ENCODE measurements at places on chromosomes 5 and 9.

- no peak for DNase-seq
Measured at GRCh38 chr5:78761840-78762239, 113.3 kb upstream of the LHFPL2 start.

GRCh38 chr5:135262364-135262763 lies 136.7 kb downstream of the MACROH2A1 start:
- no peak for DNase-seq

DNA sequence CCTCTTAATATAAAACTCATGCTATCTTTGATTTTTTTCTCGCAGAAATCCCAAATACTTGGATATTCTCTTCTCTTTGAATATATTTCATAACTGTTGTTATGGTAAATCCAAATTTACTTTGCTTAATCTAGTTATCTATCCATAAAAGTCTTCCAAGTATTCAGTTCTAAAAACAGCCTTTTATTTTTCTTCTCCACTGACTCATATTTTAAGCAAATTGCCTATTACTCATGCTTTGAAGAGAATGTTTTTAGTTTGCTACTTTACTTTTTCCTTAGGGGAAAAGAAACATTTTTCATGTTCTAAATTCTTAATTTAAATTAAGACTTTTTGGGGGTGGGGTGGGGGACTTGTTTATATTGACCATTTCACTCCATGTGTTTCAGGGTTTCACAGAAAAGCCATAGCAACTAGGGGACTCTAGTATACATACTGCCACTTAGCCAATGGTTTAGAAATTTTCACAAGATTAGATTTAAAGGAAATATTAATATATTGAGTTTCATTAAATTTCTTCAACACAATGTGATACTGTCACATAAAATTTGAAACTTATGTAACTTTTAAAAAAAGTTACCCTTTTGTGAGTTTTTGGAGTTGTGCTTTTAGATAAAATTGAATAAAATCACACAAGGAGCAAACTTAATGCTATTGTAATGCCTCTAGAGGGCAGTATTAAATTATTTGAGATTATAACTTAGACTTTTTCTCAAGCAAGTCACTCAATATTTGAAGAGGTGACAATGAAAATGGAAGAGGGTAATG lies 545.8 kb upstream of the ARRDC3 start:
- no peak for DNase-seq

DNA sequence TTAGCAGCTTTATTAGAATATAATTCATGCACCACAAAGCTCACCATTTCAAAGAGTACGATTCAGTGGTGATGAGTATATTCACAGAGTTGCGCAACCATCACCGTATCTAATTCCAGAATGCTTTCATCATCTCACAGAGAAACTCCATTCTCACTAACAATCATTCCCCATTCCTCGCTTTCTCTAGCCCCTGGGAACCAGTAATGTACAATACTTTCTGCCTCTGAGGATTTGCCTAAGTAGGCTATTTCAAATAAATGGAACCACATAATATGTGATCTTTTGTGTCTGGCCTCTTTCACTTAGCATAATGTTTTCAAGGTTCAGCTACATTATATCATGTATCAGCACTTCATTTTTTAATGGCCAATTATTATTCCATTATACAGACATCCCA lies 145.1 kb upstream of the ADAMTS16 start:
- DNase-seq: no peak

GRCh38 chr5:5135957-5136676 lies 4.0 kb upstream of the ADAMTS16 start:
- no peak for DNase-seq

DNA sequence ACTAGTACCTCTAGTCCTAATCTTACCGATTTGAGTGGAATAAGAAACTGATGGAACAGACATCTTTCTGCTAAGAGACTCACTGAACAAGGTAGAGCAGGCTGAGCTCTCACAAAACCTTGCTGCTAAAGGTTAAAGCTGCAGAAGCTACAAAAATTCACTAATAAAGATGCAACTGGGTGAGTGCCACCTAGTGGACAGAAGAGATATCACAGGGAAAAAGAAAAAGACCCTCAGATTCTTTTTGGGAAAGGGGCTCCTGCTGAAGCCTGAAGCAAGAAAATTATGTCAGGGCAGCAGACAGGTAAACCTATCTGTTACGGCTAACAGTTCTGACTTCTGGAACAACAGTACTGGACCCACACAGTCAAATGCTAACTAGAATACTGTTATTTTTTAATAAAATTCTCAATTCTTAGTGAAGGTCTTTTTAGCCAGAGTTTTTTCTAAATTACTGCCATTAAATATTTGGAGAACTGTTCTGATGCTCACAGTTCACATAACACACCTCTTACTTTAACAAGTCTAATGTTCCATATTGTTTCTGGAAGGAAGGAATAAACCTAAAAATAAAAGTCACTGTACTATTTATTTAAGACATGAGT lies 51.2 kb downstream of the DIAPH1 start:
- no peak for DNase-seq
